Breast epithelium (tissue), 4 donors: ENCODE measurements at places on chromosomes 3 and 15. TPM values are rescaled to one million over a fixed set of nuclear protein-coding genes. Genes with fewer than 3 reads are reported as not detected.

GRCh38 chr15:36517758-36518157, 61.7 kb upstream of the CDIN1 start:
- DNase-seq, result no peak

The OCA2 gene
- total RNA-seq, result 0.66 TPM

The GNL3 gene
- total RNA-seq, result 137 TPM

The FGF12 gene
- 2.1 TPM for total RNA-seq

DNA sequence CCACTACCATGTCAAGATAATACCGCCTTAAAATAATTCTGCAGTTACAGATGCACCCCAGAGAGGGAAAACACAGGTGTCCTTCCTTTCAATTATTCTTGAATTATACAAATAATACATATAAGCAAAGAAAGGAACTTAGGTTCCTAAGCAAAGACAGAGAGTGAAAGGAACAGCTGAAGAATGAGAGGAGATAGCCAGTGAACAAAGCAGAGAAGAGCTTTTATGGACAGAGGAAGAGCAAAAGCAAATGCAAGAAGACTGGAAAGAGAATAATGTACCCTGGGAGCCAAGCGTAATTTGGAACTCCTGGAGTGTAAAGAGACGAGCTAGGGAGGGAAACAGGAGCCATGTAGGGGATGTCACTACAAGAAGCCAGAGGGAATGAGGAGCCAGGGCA, 21.7 kb downstream of the GPR176 start:
- no peak for DNase-seq

DNA sequence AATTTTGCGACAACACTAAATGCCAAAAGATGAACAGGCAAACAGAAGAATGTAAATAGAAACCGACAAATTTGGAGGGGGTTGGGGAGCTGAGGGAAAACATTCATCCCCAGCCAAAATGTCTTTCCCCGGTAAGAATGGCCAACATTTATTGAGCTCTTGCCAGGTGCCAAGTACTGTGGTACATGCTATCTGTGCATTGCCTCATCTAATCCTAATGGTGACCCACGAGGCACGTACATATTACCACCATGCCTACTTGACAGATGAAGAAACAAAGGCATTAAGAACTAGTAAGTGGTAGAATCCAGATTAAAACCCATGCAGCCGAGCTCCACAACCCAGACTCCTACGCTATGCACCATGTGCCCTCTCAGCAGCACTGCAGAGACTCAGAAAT, 205.7 kb downstream of the STT3B start:
- no peak for DNase-seq

GRCh38 chr3:85846940-85847339, 888.2 kb downstream of the CADM2 start:
- DNase-seq, result no peak

DNA sequence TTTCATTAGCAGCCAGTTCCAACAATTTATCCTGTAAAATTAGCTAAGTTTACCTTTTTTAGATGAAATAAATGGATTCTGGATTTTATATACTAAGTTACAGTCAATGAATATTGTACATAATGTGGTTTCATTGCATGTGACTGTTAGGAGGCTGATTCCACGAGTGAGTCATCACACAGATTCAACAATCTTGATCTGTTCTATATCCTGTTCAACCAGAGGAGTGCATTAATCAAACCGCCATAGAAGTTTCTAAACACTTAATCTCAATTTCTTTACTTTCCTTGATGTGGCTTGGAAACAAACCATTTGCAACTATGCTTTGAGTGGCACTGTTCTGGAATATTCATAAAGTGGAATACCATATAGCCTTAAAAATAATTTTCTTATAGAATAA, 15.3 kb downstream of the DNAJC13 start:
- no peak for DNase-seq

GRCh38 chr15:43085921-43086320, 19.9 kb downstream of the UBR1 start:
- no peak for DNase-seq

The GOLGA6L7 gene
- not detected for total RNA-seq

DNA sequence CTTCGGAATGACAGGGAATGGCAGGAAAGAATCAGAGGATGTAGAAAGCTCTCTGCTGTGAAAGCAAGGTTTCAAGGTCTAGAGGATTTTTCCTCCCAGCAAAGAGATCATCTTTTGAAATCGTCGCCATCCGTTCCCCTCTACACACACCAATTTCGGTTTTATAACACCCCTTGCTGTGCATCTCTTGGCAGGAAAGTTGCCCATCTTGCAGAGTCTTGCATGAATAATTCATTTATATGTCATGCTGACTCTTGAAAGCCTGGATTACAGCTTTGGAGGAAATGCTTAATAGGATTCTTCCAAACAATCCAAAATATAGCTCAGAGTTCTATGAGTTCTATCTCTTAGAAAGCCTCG, 262.7 kb downstream of the CHL1 start:
- DNase-seq, result no peak

The RBM5 gene
- 214 TPM for total RNA-seq

DNA sequence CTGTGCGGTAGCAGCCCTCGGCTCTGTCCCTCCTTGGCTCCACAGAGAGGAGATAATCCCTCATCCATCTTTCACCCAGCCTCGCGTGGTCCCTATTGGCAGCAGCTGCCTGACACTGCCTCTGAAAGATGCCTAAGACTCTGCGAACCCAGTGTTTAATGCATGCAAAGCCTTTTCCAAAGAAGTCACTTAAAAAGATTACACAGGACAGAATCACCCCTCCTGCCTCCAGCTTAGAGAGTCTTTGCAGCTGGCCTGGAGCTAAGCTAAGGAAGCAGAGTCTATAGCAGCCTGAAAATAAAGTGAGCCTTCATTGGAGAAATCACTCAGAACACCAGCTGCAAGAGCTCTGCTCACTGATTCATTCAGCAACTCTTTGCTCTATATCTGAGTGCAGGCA, 247.2 kb downstream of the SHQ1 start:
- no peak for DNase-seq

- DNase-seq, result peak; percentile 49
Observed at GRCh38 chr15:31338318-31338878, 11.8 kb downstream of the KLF13 start.

- DNase-seq, result no peak
Observed at GRCh38 chr15:68783226-68784058, 37.3 kb downstream of the ANP32A start.

GRCh38 chr3:123026565-123027291, 835 bp downstream of the SEMA5B start:
- no peak for DNase-seq

The ACY1 gene
- 46.4 TPM for total RNA-seq

DNA sequence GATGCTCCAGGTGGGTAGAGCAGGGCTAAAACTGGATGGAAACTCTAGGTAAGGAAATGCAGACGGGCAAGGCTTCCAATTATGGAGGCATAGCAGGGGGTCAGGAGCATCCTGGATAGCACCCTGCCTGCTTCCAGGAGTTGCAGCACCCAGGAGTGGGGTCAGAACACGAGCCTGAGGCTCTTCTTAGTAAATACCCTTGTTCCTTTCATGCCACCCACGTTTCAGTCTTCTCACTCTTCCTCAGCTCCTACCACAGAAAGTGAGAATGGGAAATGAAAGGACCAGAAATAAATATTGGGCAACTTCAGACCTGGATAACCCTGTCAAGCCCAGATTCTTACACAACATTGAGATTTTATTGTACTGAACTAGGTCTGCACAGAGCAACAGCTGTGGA, 16.4 kb downstream of the CCR1 start:
- DNase-seq, result no peak

- no peak for DNase-seq
Observed at GRCh38 chr15:80060356-80061006, 1.0 kb downstream of the ZFAND6 start.

DNA sequence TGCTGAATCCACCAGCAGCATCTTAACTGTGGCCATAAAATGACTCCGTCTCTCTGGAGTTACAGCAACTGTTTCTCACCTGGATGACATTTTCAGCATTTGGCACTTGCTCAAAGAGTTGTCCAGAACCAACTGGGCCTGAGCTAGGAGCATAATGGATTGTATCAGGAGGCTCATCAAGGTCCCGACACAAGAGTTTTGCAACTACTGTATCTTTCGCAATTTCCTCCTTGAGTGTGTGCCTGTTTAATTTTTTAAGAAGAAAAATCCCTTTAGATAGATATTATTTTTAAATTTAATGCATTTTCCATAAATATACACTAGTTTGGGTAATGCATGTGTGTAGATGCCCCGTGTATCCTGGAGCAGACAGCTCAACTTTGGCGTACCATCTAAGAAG, 44.3 kb upstream of the C3orf49 start:
- no peak for DNase-seq

The ATP8B4 gene
- 28.3 TPM for total RNA-seq

The ZIC1 gene
- not detected for total RNA-seq
